Stimulated activated CD4-positive, alpha-beta T cell treated with anti-CD3 and anti-CD28 coated beads, Interleukin-1b, Interleukin-23, amount 100 ng/mL, for 1 hour (primary cell): ENCODE measurements at places on chromosomes 6 and 20.

- no peak for DNase-seq
These were observed 6.5 kb upstream of the ZSCAN9 start for GRCh38 chr6:28218312-28219248.

DNA sequence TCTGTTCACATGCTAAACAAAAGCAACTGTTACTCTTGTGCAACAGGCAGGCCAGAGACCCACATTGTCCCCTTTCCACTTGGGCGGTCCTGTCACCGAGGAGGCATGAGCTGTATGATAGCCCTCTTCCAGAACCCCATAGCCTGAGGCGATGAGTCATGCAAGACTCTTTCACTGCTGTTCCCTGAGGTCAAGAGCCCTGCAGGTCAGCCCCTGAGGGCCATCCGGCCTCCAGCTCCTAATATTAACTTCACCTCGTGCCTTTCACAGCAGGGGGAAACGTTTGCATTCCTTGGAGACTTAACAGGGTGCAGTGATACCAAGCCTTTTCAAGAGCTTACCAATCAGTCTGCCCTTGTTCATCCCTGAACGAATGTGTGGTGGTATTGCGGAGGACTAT lies 253.3 kb upstream of the ECI2 start:
- no peak for DNase-seq

- peak; percentile 76 for DNase-seq
These were observed at the start of gene UBE2V1 for GRCh38 chr20:50112512-50113419. TSS of gene UBE2V1 (minus strand) at chr20:50113150. CDS start at chr20:50113128, 22 bp downstream.

- DNase-seq, result no peak
These were observed 55.8 kb upstream of the SMOC2 start for GRCh38 chr6:168385037-168385759.

DNA sequence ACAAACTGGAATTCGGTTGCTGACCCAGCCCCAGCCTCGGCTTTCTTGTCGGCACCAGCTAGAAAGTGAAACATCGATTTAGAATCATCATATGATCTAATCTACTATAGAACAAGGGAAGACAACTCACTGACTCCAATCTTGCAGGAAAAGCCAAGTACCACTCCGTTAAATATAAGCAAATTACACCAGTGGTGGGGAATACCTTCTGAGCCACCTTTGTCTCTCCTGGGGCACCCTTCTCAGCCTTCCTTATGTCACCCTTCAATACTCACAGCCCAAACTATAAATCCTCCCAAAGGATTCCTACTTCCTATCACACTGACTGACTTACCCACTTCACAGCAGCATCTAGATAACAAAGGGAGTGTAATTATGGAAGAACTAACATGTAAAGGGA lies 7.5 kb downstream of the RPS10 start:
- DNase-seq, result no peak

DNA sequence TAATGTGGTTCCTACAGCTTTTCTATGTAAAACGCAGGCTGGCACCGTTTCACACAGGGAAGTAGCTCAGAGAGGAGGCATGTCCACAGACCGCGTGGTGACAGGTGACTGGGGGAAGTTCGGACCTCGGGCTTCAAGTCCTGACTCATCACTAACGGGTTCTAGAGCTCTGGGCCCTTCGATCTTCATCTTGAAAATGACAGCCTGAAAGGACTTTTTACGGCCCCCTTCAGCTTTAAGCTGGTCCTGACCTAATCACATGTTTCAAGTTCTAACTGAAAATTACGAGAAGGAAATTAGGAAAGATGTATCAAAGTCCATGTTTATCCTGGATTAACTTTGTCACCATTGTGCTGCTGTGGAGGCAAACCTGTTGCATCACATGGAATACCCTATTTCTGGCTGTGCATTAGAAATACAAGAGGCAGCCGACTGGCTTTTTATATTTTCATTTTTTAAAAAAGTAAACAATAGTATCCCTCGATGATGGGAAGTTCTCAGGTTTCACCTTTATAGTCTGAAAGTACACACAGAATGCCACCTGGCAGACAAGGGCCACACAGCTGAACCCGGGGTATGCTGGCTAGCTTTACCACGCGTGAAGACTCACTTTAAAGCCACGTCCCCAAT lies 2.0 kb downstream of the MAN1A1 start:
- DNase-seq, result no peak

DNA sequence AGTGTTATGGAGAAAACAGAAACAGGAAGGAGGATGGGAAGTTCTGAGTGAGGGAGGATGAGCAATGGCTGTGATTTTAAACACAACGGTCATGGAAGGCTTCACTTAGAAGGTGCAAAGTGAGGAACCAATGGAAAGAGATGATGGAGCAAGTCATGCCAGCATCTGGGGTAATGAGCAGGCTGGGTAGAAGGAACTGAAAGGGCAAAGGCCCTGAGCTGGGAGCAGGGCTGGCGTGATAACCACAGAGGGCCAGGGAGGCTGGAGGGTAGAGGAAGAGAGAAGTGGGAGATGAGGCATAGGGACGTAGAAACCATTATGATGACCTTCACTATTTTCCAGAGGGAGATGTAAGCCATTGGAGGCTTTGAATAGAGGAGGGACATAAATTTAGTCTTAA lies 43.6 kb downstream of the NHLRC1 start:
- no peak for DNase-seq

- no peak for DNase-seq
These were observed 398.0 kb downstream of the RNGTT start for GRCh38 chr6:88565409-88565811.
